Adipocyte (in vitro differentiated cells): ENCODE measurements at places on chromosomes 13 and 19.

DNA sequence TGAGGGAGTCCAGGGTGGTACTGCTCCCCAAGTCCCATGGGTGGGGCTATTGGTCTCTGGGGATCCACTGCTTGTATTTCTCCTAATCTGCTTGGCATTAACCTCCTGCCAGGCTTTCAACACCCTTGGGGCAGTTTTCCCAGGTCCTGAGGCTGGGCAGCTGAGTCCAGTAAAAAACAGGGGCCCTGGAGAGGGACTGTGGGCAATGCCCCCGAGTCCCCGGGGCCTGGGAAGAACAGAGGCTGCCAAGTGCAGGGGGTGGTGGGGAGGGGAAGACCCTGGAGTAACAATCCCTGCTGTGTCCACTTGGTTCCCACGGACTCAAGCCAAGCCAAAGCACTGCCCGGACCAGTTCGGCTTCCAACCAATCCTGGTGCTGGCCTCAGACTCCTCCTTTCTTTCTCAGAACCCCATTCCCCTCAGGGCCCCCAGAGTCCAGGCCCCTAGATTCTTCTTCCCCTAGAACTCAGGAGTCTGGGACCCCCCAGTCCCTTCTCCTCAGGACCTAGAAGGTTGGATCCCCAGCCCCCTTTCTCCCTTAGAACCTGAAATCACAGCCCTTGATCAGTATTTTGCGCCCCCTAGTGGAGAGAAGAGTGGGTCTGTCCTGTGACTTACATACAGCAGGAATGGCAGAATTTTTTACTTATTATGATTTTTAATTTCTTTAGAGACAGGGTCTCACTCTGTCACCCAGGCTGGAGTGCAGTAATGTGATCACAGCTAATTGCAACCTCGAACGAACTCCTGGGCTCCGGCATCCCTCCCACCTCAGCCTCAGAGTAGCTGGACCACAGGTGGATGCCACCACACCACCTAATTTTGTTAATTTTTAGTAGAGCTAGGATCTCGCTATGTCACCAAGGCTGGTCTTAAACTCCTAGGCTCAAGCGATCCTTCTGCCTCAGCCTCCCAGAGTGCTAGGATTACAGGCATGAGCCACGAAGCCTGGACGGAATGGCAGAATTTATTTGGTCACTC lies 3.7 kb upstream of the CLPTM1 start:
- peak; percentile 96 for DNase-seq

DNA sequence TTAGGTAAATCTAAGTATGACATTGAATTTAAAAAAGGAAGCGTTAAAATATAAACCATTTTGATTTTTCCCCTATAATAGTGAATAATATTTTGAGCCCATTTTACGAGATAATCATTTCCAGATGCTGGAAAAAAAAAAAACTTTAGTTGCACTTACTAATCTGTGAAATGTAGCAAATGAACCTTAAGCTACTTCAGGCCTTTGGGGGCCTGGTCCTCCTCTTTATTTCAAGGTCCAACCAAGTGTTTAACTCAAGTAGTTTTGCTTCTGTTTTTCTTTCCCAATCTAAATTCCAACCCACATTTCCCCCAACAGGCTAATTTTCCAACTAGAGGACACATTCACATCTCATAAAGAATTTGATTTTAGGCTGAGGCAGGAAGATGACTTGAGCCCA lies 101.2 kb downstream of the TNFRSF19 start:
- DNase-seq = peak; percentile 49

GRCh38 chr19:718991-719512 lies 10.3 kb downstream of the PALM start:
- peak; percentile 87 for DNase-seq

GRCh38 chr19:33681081-33681680 lies 59.4 kb downstream of the CHST8 start:
- DNase-seq = no peak

DNA sequence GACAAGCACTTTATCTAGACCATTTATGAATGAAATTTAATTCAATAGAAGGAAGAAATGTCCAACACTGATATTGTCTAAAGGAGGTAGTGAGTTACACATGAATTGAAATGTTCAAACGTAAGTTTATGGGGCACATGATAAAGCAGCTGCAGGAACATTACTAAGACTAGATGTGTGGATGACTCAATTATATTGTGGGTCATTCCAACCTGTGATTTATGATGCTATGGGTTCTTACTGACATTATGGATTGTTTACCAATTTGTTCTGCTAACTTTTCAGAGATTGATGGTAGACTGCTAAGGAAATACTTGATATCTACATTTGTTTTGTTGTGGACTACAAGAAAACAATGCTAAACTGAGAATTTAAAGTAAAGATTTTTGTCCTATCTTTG lies 56.1 kb upstream of the ATXN8OS start:
- DNase-seq = no peak

GRCh38 chr19:12796146-12797071 lies 5.1 kb downstream of the JUNB start:
- DNase-seq = peak; percentile 92

DNA sequence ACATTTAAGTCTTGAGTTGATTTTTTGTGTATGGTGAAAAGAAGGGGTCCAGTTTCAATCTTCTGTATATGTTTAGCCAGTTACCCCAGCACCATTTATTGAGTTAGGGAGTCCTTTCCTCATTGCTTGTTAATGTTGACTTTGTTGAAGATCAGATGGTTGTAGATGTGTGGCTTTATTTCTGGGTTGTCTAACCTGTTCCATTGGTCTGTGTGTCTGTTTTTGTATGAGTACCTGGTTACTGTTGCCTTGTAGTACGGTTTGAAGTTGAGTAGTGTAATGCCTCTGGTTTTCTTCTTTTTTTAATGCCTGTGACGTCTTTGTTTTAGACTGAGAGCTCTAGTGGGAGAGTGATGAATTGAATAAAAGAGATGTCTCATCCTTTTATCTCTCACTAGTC lies 83.2 kb downstream of the NBEA start:
- DNase-seq = no peak

DNA sequence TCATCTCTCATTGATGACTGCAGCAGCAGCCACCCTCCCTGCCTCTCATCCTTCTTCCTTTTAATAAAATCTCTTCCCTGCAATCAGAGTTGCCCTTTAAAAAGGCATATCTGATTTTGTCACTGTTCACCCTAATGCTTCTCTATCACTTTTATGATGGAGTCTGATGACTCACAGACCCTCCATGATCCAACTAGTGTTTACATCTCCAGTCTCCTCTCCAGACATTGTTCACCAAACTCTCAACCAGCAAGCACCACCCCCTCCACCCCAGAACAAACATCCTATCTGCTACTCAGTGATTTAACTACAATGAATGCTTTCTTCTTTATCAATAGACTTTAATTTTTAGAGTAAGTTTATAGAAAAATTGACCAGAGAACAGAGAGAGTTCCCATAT lies 59.5 kb downstream of the TNFSF11 start:
- no peak for DNase-seq

DNA sequence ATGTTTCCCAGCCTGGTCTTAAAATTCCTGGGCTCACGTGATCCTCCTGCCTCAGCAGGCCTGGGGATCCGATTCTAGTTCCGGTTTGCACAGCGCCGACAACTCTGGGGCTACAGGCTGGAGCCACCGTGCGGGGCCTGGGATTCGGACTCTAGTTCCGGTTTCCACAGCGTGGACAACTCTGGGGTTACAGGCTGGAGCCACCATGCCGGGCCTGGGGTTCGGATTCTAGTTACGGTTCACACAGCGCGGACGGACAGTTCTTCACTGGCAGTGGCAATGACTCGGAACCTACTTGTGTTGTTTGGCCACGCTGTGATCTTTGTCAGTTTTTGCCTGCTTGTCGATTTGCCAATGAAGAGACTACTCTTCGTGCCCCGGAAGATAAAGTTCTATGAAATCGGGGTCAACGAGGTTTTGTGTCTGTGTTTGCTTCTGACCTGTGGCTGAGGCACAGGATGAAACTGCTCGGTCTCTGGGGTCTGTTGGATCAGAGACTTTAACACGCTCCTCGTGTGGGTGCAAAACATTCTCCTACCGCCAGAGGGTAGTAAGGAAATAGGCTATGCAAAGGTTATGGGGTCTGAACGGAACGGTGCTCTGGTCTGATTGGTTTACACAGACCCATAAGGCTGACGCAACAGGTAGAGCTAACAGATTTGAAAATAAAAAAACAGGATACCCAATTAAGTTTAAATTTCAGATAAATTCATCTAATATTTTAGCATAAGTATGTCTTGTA lies 12.1 kb upstream of the ZSCAN1 start:
- peak; percentile 45 for DNase-seq

DNA sequence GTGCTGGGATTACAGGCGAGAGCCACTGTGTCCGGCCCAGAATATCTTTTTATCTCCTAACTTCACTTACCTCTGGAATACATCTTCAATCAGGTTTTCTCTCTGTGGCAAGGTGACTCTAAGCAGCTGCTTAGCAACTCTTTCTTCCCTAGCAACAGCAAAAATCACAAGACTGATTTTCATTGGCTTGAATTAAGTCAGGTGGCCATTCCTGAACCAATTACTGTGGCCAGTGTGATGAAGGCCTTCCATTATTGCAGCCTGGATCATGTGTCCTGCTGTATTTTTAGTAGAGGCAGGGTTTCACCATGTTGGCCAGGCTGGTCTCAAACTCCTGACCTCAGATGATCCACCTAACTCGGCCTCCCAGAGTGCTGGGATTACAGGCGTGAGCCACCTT lies 9.0 kb upstream of the LTBP4 start:
- no peak for DNase-seq
